ENCODE measurements at places on chromosomes 3 and 15.

DNA sequence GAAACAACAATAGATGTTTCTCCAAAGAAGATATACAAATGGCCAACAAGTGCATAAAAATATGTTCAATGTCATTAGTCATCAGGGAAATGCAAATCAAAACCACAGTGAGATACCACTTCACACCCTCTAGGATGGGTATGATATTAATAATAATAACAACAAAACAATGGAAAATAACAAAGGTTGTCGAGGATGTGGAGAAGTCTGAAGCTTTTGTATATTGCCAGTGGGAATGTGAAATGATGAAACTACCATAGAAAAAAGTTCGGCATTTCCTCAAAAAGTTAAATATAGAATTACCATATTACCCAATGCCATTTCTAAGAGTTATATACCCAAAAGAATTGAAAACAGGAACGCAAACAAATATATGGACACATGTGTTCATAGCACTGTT, 10.8 kb downstream of the BHLHE40 start:
- DNase-seq: no peak

GRCh38 chr3:4948395-4948794, 30.8 kb upstream of the BHLHE40 start:
- DNase-seq: no peak

DNA sequence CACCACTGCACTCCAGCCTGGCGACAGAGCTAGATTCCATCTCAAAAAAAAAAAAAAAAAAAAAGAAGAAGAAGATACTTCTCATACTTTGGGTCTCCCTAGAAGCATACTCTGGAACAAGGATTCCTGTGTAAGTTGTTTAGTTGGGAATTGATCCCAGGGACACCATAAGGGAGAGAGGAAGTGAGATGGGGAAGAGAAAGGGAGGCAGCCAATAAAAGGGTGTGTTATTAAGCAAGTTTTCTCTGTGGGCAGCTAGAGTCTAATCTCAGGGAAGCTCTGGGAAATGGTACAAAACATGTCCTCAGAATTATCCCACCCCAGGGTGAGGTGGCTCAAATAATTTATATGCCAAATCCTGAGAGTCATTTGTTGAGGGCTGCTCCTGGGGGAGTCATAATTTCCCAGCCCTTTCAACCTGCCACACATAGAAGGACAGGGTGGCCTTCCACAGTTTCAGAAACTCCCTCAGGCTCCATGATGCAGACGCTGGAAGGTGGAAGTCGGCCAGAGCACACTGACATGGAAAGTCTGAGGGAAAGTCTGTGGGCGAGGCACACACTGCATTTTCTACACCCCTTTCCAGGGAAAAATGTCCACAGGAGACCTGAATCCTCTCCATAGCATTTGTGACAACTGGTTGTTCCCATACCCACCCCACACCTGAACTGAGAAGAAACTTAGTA, 86.4 kb upstream of the SLC4A7 start:
- no peak for DNase-seq

DNA sequence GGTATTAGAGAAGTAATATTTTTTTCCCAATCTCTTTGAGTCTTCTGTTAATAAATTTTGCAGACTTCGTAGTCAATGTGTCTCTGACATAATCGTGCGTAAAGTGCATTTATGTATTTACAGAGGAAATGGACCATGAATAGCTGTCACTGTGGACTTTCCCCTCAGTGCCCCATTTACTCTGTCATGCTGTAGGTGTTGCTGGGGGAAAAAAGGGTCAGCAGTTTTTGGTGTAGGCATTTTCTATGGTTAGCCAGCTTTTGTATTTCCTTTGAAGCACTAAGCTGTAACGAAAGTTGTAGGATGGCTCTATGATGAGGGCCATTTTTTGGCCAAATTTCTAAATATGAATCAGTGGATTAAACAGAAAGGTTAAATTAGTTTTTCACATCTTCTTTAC, 598.4 kb downstream of the FGF12 start:
- DNase-seq: no peak

DNA sequence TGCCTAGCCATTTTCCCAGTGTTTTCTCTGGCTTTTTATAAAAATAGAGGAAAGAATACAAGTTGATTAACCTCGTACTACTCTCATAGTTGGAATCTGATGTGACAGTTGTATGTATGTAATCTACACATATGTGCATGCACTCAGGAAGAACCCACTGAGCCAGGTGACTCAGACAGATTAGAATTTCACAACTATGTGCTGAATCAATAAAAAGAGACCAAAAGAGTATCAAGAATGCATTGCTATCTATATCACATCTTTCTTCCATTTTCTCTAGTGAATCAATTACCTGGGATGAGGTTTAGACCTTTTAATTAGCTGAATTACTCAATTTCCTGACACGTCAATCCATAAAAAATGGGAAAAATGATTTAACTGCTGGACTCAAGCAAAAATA, 319.3 kb upstream of the ATP10A start:
- no peak for DNase-seq

GRCh38 chr3:77068808-77069207, 28.9 kb downstream of the ROBO2 start:
- DNase-seq: no peak

DNA sequence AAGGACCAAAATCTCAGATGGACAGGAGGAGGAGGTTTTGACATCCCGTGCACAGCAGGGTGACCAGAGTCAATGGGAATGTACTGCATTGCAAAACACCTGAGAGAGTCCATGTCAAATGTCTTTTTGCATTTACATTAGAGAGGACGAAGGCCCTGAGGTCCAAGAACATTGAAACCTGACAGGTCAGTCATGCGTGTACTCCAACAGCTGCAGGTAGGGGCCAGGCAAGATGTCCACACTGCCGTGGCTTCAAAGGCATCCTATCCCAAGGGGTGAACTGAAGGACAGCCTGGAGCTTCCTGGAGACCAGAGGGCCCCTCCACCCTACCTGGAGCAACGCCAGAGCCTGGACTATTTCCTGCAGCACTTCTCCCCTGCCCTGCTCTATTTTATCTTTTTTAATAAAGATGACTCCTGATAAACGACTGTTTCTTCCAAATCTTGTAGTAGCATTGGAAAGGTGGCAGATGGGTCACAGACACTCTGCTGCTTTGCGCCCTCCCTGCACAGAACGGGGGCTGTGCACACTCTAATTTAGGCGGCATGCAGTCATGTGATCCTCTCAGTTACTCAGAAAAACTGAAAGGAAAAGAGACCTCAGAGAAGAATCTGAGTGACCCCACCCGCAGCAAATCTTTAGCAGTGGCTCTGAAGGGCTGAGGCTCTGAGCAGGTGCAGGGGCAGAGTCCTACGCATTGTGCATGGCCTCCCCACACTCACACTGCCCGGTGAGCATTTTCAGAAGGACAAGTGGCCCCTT, 68.2 kb downstream of the HMCES start:
- no peak for DNase-seq

GRCh38 chr15:76059320-76060117, at the start of gene TMEM266:
Gene TMEM266, plus strand, starts transcription at chr15:76059985. Its CDS starts 74,279 bp downstream, at chr15:76134264.
- no peak for DNase-seq

DNA sequence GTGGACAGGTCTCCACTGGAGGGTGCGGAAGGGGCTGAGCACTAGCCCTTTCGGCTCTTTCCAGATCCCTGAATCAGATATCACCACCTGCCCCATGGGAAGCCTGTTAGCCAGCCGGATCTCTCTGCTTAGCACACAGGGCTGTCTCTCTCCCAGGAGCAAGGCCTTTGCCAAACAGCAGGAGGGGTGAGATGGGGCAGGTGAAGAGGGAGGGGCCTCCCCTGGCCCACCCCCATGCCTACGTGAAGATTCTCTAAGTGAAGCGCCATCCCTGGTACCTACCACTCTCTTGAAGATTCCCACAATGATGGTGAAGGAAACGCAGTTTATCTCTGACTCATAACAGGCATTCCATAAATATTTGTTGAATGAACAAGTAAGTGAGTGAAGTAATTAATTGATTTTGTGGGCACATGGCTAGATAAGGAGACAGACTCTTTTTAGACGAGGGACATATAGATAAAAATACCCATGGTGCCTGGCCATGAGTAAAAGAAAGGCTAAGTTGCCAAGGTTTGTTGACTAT, 19.6 kb upstream of the HCN4 start:
- DNase-seq: no peak

DNA sequence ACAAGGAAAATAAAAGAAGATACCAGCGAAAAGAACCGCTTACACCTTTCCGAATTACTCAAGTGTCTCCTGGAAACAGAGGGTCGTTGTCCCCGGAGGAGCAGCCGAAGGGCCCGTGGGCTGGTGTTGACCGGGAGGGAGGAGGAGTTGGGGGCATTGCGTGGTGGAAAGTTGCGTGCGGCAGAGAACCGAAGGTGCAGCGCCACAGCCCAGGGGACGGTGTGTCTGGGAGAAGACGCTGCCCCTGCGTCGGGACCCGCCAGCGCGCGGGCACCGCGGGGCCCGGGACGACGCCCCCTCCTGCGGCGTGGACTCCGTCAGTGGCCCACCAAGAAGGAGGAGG, 325 bp downstream of the ALCAM start:
- peak; percentile 87 for DNase-seq

DNA sequence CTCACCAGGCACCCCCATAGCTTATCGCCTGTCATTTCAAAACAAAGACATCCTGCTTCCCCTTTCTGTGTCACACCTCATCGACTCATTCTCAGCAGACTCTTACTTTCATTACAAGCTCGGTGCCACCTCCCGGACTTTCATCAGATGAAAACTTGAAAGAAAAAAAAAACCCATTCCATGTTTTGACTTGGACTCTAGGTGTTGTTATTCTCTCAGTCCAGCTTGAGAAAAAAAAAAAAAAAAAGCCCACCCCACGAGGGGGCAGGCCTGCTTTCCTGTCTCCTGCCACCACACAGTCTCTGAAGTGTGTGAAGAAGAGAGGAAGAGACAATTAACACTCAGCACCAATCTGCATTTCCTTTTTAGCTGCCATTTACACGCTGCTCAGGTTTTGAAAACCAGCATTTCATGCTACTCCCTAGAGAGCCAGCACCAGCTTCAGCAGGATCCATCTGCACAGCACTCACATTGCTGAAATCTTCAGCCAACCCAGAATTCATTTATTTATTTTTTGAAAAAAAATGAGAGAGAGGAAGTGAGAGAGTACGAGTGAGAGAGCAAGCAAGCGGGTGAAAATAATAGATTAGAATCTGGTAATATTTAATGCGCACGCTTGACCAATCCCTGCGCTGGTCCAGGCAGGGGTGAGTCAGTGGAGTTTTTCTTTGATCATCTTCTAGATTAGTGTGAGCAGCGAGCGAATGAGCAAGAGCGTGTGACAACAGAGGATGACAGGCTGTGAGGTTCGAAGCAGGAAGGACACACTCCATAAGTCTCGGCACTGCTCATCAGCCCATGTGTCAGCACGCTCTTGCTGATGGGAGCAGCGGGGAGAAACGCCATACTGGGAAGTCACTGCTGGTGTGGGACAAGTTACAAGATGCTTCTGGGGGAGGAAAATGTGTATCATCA, 23.5 kb downstream of the ZNF80 start:
- peak; percentile 20 for DNase-seq

GRCh38 chr15:69653846-69654245, 201.2 kb downstream of the RPLP1 start:
- peak; percentile 45 for DNase-seq

GRCh38 chr3:172082269-172082668, 42.9 kb downstream of the FNDC3B start:
- peak; percentile 64 for DNase-seq

- DNase-seq: peak; percentile 79
Observed at GRCh38 chr15:68816795-68817303, 3.8 kb downstream of the ANP32A start.

- no peak for DNase-seq
Observed at GRCh38 chr3:197501496-197501878, 54.3 kb downstream of the BDH1 start.

DNA sequence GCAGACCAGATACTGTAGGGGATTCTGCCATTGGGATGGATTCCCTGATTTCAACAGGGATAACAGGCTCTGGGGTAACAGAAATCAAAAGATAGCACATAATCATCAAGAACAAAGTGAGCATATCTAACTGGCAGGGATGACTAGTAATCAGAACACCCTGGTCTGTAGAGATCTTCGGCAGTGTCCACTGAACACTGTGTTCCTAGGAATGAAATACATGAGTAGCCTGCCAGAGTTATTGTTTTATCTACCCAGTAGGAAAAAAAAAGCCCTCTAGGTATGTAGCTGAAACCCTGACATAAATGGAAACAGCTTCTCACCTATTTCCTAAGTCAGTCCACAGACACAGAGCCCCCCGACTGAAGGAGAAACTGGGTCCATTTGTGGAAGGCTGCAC, 340.3 kb upstream of the ZNF385D start:
- DNase-seq: no peak

- no peak for DNase-seq
Observed at GRCh38 chr3:194632809-194633348, 340 bp downstream of the TMEM44 start.

DNA sequence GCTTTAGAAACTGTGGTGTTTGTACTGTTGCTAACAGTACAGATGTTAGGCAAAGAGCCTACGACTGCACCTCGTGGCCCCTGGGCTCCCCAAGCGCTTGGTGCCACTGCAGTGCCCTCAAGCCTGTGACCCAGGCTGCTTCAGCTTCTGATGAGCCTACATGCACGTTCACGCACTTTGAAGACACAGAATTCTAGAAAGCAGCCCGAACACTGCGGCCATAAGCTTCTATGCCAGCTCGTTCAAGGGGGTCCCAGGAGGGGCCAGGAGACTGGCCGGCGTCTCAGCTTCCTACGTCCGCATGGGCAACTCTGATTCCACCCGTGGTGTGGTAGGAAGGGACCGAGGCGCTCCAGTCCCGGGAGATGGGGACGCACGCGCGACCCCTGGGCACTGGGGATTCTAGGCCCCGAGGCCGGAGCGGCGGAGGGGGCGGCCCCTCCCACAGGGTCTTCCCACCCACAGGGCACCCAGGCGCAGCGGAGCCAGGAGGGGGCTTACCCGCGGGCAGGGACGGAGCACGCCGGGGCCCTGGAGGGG, 653 bp downstream of the MYO5C start:
- DNase-seq: no peak

GRCh38 chr15:77012868-77013267, 17.9 kb downstream of the PSTPIP1 start:
- DNase-seq: no peak

GRCh38 chr3:23094890-23095462, 108.2 kb upstream of the UBE2E2 start:
- no peak for DNase-seq

DNA sequence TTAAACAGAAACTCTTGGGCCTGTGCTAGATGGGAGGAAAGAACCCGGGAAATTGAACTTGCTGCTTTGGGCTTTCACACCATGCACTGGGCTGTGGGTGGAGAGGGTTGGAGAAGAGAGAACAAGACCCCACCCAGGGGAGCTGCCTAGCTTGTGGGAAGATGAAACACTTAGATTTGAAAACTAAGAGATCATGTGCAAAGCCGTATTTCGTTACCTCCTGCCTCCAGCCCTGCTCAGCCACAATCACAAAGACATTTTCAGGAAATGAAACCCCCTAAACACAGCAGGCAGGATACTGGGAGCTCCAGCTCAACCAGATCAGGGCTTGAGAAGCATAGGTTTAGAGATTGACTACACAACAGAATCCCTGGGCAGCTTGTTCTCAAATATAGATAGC, 183.0 kb upstream of the C2CD4B start:
- DNase-seq: no peak

- no peak for DNase-seq
Observed at GRCh38 chr3:115915061-115915460, 291.8 kb downstream of the GAP43 start.

- DNase-seq: no peak
Observed at GRCh38 chr3:155996882-155997281, 123.5 kb upstream of the KCNAB1 start.
